Activated T-cell treated with anti-CD3 and anti-CD28 coated beads for 4 hours (primary cell): ENCODE measurements at places on chromosomes 7 and 10.
A peak's percentile ranks its signal among the peaks of the same experiment; 100 is the strongest.

DNA sequence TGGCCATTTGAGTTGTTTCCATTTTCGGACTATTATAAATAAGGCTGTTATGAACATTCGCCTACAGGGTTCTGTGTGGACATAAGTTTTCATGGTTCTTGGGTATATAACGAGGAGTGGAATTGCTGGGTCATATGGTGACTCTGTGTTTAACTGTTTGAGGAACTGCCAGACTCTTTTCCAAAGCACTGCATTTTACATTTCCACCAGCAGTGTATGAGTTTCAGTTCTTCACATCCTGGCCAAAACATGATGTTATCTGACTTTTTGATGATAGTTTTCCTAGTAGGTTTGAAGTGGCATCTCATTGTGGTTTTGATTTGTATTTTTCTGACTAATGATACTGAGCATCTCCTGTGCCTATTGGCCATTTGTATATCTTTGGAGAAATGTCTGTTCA is 5.4 kb downstream of the SUV39H2 start:
- DNase-seq: no peak

DNA sequence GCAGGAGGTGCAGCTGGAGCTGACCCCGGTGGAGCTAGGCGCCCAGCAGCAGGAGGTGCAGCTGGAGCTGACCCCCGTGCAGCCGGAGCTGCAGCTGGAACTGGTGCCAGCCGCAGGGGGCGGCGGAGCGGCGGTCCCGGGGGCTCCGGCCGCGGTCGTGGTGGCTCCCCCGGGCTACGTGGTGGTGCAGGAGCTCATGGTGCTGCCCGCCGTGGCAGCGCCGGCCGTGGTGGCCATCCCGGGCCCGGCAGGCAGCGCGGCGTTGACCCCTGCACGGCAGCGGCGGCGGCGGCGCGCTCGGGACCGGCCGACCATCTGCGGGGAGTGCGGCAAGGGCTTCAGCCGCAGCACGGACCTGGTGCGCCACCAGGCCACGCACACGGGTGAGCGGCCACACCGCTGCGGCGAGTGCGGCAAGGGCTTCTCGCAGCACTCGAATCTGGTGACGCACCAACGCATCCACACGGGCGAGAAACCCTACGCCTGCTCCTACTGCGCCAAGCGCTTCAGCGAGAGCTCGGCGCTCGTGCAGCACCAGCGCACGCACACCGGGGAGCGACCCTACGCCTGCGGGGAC is 6.8 kb downstream of the ZNF853 start:
- no peak for DNase-seq

GRCh38 chr7:22083704-22084240 is 138.1 kb upstream of the CDCA7L start:
- DNase-seq: no peak

DNA sequence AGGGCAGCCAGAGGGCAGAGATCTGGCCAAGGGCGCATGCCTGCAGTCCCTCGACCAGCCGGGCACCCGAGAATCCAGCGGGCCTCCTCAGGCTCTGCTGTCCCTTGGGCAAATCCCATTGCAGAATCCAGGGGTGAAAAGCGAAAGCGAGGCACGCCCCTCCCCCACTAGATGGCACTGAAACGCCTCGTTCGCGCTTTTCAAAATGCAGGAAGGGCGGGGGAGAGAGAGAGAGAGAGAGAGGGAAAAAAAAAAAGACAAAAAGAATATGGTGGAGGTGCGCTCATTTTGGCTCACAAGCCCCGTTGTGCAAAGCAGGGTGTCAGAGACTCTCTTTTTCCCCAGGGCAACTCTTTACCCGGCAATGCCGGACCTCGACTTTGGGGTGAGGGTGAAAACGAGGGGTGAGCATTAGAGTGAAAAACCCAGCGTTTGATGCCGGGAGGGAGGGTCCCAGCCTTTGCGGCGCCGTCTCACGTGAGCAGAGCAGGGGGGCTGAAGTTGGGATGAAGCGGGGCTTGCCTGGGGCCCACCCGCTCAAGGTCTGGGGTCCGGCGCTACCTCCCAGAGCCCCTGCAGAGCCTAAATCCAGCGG is 2.5 kb upstream of the TMEM178B start:
- peak; percentile 9 for DNase-seq

DNA sequence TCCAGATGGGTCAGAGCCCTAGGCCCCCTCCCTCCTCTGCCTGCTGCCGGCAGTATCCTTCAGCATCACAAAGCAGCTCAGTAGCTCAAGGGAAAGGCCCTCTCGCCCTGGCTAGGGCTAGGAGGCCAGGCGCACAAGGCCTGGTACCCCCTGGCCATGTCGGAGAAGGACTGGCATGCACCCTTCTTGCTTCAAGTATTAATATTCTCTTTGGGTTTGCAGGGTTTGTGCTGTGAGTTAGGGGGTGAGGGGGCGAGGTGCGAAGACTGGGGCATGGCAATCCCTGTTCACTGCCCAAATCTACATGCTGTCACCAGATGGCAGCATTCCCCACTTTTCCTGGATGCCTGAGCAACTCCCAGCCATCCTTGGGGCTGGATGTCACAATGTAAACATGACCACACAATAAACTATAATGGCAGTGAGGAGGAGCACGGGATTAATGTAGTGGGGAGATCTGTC is 105.2 kb downstream of the NEURL1 start:
- DNase-seq: no peak
